ENCODE measurements at places on chromosomes 3 and 15.

- DNase-seq, result no peak
These were observed 5.2 kb downstream of the TADA3 start for GRCh38 chr3:9786825-9787669.

GRCh38 chr3:134594331-134594741, 56.5 kb downstream of the KY start:
- DNase-seq, result no peak

- DNase-seq, result no peak
These were observed 292.7 kb upstream of the PROK2 start for GRCh38 chr3:72077473-72078259.

- DNase-seq, result no peak
These were observed 388.4 kb upstream of the CBLB start for GRCh38 chr3:106257172-106257571.

GRCh38 chr15:84967380-84967779, 14.3 kb upstream of the PDE8A start:
- DNase-seq, result no peak

Data from CD4-positive, alpha-beta T cell treated with Interleukin-6 at 100 ng/mL for 8 hours (primary cell).